ENCODE measurements at places on chromosomes 3 and 15.
A peak's percentile ranks its signal among the peaks of the same experiment; 100 is the strongest.

- no peak for DNase-seq
These were observed 59.5 kb downstream of the PIK3CB start for GRCh38 chr3:138775254-138775595.

GRCh38 chr3:174618368-174619080 lies 240.6 kb upstream of the NAALADL2 start:
- no peak for DNase-seq

DNA sequence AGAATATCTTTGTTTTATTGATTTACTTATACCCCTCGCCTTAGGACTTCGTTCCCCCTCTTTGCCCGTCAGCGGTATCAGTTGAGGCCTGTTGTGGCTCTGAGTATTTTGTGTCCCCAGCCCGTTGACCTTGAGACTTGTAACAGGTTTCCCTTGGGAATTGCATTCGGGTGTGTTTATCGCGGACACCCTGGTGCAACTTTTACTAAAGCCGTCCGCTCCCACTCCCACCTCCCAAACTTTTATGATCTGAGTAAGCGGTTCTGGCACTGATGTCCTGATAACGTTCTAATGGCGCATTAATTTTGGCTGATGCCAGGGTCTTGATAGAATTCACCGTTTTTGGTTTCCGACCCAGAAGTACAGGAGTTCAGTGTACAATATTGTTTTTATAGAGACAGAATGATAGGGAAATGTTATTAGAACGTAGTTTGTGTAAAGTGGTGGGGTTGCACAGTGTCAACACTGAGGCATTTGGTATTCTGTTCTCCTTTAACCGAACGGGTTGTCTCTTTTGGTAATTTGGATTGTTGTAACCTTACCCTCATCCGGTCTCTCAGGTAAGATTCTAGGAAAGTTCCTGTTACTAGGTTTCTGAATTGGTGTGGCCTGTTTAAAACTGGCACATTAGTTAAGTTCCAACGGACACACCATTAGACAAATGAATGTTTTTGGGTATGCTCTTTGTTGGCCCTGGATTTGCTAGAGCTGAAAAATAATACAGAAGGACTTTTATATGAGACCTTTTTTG lies 47.8 kb downstream of the OIP5 start:
- no peak for DNase-seq

DNA sequence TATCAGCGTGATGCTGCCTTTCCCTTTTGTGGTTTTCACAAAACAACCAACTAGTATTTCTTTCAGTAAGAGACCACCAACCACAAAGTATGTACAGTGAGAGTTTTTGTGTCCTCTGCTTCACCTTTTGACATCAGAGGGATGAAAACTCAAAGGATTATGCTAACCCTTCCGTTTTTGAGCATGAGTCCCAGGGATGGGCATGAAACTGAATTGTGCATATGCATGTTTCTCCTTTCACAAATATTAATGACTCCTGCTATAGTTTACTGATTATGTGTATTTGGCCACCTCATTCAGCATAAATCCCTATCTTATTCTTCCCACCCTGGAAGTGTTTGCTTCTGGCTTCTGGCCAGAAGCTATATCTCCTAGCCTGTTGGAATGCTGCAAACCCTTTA lies 59.2 kb downstream of the RSRC1 start:
- DNase-seq: peak; percentile 16

DNA sequence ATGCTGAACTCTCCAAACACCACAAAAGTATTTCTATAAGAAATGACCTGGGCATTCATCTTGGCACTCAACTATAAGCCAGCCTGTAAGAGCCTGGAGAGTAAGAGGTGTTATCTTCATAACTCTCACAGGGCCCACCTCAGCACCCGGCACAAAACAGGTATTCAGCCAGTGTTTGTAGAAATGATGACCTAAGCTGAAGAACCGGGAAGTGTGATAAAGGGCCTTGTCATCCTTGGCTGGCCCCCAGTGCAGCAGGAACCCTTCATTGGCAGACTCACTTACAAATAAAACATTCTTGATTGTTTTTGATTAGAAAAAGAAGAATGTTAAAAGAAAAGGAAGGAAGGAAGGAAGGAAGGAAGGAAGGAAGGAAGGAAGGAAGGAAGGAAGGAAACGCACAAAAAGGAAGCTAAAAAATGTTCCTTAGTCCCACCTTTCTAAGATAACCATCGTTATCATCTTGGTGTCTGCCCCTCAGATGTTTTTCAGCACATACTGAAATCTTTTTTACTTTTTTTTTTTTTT lies 52.1 kb downstream of the DAPK2 start:
- DNase-seq: no peak

GRCh38 chr3:72629191-72629631 lies 219.0 kb downstream of the SHQ1 start:
- DNase-seq: no peak

- peak; percentile 76 for DNase-seq
These were observed 60.9 kb downstream of the STRIT1 start for GRCh38 chr3:155232605-155233004.

DNA sequence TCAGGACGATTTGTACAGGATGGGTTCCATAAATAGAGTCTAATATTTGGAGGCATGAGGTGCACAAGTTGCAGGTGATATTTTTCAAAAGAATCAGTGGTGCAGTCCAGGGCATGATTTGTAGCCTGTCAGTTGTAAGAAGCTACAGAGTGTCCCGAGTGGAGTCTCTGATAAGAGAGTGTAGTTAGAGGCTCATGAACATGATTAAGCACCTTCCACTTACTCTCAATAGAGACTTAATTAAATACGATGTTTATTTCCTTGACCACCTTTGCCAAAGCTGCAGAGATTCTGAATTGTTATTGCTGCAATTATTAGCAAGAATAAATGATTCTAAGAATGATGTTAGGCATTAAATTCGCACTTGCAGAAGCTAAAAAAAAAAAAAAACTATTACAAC lies 218.4 kb upstream of the LRTM1 start:
- no peak for DNase-seq

GRCh38 chr3:134081211-134081610 lies 51.5 kb upstream of the SLCO2A1 start:
- DNase-seq: no peak

- no peak for DNase-seq
These were observed 82.3 kb downstream of the CHSY1 start for GRCh38 chr15:101169495-101170071.

DNA sequence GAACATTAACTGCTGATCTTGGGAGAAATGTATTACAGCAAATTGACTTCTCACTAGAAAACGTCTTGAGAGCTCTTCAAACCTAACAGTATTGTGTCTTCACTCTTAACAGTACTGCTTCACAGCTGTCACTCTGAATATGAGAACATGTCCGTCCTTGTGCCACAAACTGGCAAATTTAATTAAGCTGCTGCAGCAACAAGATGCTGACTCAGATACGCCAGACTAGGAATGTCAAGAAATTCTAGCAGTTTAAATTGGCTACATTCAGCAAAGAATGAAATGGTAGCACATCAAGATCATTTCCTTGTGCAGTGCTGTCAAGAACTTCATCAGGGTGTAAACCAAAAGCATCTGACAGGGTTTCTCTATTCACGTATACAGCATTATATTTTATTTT lies 7.6 kb downstream of the ICE2 start:
- no peak for DNase-seq

DNA sequence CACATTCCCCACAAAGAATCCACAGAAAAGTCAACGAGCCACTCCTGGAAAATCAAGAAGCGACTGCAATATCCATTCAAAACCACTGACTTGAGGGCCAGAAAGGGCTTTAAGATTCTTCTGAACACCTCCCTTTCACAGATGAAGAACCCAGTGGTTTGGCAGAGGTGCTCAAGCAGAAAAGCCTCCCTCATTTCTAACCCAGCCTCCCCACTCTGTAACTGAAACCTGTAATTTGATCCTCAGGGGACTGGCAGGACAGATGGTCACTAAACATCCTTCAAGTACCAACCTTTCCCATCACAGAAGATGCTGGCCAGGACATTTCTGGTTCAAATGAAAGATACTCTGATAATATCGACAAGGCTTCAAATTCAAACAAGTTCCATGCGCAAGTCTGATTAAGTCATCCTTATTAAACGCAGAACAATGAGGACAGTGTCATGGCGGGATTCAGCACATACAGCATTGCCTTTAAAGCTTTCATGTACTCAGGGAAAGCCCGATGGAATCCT lies 5.5 kb downstream of the SEMA5B start:
- no peak for DNase-seq

GRCh38 chr3:182500289-182500688 lies 293.0 kb upstream of the ATP11B start:
- no peak for DNase-seq

DNA sequence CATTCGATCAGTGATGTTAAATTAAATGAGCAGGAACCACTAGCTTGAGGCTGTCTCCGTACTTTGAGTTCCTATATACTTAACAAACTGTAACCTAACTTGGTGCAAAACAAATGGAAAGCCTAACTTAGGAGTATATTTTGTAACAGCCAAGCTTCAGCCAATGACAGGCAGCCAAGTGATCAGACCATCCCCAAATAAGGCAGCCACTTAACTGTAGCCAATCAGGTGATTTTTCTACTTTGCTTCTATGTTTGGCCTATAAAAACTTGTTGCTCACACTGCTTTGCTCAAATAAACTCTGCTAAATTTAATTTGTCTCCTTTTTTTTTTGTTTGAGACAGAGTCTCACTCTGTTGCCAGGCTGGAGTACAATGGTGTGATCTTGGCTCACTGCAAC lies 19.3 kb upstream of the ZNF770 start:
- DNase-seq: no peak

- no peak for DNase-seq
These were observed 317.8 kb downstream of the SHQ1 start for GRCh38 chr3:72530426-72530825.

GRCh38 chr3:126522363-126522788 lies 1.6 kb upstream of the CHST13 start:
- DNase-seq: peak; percentile 7

- no peak for DNase-seq
These were observed 24.1 kb upstream of the SACM1L start for GRCh38 chr3:45665101-45665572.

GRCh38 chr3:146577662-146578061 lies 27.5 kb downstream of the PLSCR5 start:
- DNase-seq: peak; percentile 44

DNA sequence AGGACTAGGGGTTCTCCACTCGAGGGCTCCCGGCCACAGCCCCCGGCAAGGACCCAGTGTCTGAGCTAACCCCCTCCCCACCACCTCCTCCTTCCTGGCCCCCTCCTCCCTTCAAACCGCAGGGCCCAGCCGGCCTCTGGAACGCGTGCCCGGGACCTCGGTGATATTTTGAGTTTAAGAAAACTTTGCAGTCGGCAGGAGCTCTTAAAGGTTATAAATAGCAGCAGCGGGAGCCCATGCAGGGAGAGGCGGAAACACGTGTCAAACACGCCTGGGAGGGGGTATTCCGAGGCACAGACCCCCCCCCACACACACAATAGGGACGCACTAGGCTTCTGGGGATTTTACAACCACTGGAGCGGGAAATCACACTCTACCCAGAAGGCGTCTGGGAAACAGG lies 3.1 kb upstream of the PTH1R start:
- DNase-seq: no peak

- no peak for DNase-seq
These were observed 517 bp downstream of the FBN1 start for GRCh38 chr15:48644827-48645557.

- DNase-seq: no peak
These were observed 66.0 kb upstream of the ARL8B start for GRCh38 chr3:5056111-5056391.

- no peak for DNase-seq
These were observed 239.3 kb downstream of the EPHB1 start for GRCh38 chr3:135034291-135034768.

- DNase-seq: no peak
These were observed 65.9 kb downstream of the PGPEP1L start for GRCh38 chr15:98941595-98942255.

- peak; percentile 49 for DNase-seq
These were observed 5.5 kb downstream of the B4GALT4 start for GRCh38 chr3:119235151-119235550.

- no peak for DNase-seq
These were observed 2.5 kb downstream of the UBP1 start for GRCh38 chr3:33437556-33438283.

GRCh38 chr3:69174445-69174844 lies 52.0 kb upstream of the LMOD3 start:
- no peak for DNase-seq

- no peak for DNase-seq
These were observed 230.6 kb upstream of the CTNNB1 start for GRCh38 chr3:40968666-40969065.

GRCh38 chr15:31136016-31136415 lies 34.5 kb upstream of the TRPM1 start:
- DNase-seq: no peak

DNA sequence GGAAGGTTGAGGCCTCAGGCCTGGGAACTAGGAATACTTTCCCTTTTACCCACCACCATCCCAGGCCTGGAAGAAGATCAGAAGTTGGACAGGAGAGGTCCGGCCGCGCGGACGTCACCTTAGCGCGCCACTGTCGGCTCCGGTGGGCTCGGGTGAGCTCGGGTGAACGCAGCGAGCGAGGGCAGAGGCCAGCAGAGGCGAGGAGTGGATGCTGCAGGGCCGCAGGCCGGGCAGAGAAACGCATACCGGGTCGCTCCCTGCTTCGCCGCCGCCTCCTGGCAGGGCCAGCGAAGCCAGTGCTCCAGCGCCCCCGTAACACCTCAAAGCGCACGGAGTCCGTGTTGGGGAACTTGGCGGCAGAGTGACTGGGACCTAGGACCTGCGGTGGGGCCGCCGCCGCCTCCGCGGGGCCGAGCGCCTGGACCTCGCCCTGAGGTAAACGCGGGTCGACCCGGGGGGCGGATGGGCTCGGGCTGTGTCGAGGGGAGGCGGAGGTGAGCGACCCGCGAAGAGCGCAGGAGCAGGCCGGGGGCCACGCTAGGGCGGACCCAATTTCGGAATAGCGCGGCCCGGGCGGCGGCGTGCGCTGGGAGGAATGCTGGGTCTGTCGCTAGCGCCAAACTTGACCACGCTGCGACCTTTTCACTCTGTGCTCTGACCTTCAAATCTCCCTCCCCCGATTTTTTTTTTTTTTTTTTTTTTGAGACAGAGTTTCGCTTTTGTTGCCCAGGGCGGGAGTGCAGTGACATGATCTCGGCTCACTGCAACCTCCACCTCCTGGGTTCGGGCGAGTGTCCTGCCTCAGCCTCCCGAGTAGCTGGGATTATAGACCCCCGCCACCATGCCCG lies 1.6 kb downstream of the CYP11A1 start:
- no peak for DNase-seq

- DNase-seq: no peak
These were observed 56.8 kb upstream of the NEK10 start for GRCh38 chr3:27425896-27426565.

GRCh38 chr3:186259612-186260383 lies 102.2 kb downstream of the DGKG start:
- DNase-seq: no peak

Data from fibroblast of skin of left quadriceps (primary cell).